ENCODE measurements at places on chromosomes 3 and 15.

DNA sequence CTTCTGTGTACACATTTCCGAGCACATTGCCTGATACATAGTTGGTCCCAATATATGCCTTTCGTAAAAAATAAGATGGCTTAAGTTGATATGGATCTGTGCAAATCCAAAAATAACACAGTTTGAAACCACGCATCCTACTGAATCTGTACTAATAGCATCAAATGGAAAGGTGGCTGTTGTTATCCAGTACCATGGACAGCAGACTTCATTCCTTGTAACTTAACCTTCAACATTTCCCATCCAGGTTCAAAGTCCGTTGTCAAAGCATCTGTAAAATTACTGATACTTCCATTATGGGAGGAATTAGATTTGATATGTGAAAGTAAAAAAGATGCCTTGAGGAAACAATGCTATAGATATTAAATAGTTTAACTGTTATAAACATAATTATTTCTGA, 65.5 kb upstream of the C3orf49 start:
- DNase-seq: no peak

- DNase-seq: no peak
Observed at GRCh38 chr3:81274671-81275070, 486.8 kb downstream of the GBE1 start.

DNA sequence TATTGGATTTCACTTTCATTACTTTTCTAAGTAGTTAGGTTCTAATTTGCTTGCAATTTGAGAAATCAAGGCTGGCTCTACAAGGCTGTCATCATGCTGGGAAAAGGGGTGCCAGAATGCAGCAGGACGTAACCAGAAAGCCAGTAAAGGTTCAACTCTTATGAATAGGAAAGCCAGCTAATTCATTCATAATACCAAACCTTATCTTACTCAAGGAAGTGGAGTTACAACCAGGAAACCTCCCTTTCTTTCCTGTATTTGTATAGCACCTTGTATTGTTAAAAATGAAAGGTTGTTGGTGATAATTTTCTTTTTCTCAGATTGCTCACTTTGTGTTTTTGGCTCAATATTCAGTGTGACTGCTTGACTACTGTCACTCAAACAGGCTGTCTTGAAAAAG, 109.4 kb downstream of the FILIP1L start:
- DNase-seq: no peak

DNA sequence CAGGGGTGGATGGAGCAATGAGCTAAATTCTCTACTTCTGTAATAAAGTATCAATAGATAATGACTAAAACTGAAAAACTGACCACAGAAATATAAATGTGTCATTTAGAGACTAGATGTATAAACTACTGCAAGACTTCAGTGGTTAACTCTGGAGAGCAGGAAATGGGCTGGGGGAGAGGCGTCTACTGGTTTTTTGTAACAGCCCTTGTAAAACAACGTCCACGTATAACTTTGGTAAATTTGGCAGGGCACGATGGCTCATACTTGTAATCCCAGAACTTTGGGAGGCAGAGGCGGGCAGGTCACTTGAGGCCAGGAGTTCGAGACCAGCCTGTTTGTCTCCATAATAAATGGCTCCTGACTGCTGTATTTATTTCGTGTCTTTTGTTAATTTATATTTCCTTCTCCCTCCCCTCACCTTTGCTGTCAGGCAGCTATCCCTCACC, 12.5 kb downstream of the RAB27A start:
- DNase-seq: no peak

DNA sequence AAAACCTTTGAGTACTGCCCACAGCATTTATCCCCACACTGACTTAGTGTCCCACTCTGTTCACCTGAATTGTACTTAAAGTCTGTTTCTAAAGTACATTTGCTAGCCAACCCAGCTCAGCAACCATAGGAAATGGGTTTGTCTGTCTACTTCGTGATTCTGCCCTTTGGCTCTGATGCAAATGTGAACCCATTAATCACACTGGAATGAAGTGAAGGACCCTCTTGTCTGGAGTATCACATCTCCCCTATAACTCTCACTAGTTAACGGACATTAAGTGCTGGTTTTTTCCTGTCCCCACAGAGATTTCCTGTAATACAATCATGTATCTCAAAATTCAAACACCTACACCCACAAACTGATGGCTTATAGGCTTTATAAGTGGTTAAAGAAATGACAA, 20.5 kb downstream of the EID1 start:
- DNase-seq: no peak

GRCh38 chr15:81085213-81085612, 48.9 kb upstream of the CFAP161 start:
- no peak for DNase-seq

DNA sequence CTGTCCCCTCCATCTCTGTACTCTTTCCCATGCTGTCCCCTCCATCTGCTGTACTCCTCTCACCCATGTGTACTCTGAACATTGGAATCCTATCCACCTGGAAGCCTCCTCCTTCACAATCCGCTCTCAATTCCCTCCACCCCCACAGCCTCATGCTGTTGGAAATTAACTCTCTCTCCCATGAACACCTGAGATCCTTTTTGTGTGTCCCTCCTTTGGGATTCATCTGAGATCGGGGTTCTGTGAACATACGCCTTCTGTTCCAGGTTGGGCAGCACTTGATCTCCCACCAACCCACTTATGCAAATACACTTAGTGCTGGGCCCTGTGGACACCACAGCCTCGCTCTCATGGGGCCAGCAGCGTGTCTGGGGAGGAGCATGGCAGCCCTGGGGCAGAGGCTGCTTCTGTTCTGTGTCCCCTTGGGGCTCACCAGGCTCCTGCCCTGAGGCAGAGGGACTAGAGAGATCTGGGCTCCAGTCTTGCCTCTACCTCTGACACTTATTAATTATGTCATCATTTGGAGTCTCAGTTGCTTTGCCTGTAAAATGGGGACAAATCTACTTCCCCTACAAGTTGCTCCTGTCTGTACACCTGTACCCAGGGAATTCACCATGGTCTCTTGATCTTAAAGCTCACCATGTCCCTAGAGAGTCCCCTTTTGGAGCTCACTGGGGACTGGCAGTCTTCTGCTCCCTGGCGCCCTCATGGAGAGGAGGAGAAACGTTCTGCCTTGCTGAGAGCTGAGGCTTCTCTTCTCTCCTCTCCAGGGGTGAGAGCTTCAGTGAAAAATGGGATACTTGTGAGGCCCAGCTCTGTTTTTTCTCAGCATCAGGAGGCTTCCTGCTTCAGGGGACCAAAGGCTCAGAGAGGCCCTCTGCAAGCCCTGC, 42.7 kb downstream of the ITGA11 start:
- peak; percentile 36 for DNase-seq

- DNase-seq: no peak
Observed at GRCh38 chr3:138477801-138478200, 43.4 kb downstream of the ESYT3 start.

DNA sequence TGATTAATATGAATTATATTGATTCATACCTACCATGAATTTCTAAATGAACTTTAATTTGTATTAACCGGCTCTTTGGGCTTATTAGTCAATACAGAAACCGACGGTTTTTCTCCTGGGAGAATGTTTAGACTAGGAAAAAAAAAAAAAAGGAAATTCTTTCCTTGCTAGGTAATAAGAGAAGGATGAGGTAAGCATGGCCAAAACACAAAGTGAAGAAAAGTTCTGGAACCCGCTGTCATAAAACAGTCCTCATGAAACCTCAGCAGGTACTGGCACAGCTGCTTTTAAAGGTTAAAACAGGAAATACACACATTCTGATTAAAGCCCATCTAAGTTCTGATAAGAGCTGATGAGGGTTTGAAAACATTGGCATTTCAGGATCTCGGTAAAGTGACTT, 30.8 kb upstream of the PSTPIP1 start:
- no peak for DNase-seq

GRCh38 chr3:121584418-121584817, 8.8 kb upstream of the FBXO40 start:
- no peak for DNase-seq

DNA sequence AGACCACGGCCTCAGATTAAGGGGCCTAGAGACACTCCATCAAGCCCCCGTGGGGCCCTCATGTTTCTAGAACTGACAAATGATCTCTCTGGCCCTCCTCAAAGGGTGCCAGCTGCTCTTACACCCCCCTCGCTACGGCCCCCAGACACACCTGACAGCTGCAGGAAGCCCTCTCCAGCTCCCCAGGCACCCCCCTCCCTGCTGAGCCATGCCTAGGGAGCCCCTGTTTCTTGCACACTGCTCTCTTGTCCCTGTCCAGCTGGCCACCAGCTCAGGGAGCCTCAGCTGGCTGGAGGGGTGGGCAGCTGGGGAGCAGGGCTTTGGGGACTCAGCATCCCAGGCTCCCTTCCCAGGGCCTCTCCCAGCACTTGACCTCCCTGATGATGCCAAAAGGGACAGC, 14.8 kb downstream of the TNK2 start:
- DNase-seq: no peak
